ENCODE measurements at places on chromosomes 5 and 9.
A peak's percentile ranks its signal among the peaks of the same experiment; 100 is the strongest.

- DNase-seq = no peak
Measured at GRCh38 chr5:8391911-8392310, 523.0 kb downstream of the MTRR start.

GRCh38 chr5:103450333-103451061 lies 112.1 kb downstream of the NUDT12 start:
- DNase-seq = no peak

- DNase-seq = no peak
Measured at GRCh38 chr5:91038180-91038808, 344.8 kb downstream of the ARRDC3 start.

DNA sequence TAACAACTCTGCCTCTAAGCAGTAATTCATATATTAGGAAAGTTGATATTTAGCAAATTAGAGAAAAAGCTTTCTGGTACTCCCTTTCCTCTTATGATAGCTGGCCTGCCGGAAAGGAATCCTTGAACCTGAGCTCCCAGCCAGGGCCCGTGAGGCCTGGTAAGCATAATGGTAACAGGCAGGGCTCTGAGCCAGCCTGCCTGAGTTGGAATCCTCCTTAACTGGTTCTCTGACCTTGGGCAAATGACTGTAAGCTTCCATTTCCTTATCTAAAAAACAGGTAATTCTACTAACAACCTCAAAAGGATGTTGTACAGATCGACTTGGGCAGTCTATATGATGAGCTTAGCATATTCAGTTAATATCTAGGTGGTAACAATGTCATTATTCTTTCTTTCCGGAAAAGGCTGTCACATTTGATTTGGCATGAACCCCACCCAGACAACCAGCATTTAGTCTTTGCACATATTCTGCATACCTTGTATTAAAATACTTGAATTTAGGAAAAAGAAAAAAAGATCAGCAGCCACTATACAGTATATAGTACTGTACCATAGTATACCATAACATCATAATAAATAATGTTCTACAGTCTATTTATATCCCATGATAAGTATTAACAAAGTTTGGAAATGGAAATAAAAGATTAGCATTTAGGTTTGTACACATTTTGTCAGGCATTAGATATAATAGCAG lies 55.7 kb upstream of the MAP3K1 start:
- DNase-seq = no peak

GRCh38 chr5:174454890-174455289 lies 269.5 kb upstream of the MSX2 start:
- DNase-seq = no peak

DNA sequence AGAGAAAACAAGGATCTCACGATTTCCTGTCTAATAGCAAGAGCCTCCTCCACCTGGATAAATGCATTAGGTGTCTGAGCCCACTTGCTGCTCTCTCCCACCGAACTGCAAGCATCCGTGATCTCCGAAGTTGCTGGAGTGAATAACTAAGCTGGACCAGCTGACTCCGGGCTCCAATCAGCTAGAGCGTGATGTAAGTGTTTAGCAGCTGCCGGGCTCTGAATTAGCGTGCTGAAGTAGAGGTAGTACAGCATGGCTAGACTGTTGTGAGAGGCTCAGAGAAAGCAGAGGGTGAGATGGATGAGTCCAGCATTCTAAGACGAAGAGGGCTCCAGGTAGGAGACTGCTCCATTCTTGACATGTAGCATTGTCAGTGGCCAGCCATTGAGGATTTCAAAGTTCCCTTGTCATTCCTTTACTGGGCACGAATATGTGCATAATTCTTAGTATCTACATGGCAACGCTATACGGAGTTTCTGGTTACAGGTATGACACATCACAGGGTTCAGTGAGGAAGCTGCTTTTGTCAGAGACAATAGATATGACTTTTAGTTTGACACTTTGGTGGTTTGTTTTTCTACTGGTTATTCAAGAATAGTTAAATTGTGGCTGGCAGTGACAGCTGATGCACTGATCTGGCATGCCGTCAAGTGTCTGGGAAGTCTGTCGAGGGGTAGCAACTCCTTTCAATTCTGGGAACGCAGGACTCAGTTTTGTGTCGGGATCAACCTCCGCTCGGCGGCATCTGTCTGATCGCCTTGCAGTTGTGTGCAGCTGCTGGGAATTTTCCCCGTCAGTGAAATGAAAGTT lies 232.6 kb downstream of the MAST4 start:
- DNase-seq = no peak

- no peak for DNase-seq
Measured at GRCh38 chr9:32069169-32069813, 315.2 kb upstream of the ACO1 start.

GRCh38 chr5:130323804-130324454 lies 419.7 kb downstream of the CHSY3 start:
- DNase-seq = peak; percentile 53

DNA sequence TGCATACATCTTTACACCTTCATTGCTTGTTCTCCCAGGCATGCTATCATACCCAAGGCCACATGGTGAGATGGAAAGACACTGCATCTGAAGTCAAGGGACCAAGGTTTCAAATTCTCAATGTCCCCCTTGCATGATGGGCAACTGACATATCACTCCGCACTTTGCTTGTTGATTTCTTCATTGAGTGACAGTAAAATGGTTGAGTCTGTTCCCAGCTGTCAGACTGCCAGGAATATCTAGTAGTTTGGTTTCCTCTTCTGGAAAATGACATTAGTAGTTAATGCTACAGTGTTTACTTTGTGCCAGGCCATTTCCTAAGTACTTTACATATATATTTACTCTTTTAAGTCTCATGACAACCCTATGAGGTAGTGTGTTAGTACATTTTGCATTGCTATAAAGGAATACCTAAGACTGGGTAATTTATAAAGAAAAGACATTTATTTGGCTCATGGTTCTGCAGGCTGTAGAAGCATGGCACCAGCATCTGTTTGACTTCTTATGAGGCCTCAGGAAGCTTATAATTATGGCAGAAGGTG lies 114.4 kb downstream of the PCSK1 start:
- DNase-seq = no peak

DNA sequence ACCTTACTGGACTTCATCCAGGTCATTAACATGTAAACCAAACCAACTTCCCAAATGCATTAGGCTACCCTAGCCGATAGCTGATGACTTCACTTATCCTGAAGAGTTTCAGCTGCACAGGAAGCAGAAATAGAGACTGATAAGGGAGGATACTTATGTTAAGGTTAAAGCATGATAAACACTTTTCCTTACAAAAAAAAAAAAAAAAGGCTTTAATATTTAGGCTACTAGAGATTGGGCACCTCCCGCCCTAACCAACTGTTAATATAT lies 1.6 kb upstream of the MEF2C start:
- no peak for DNase-seq

GRCh38 chr5:129063483-129064113 lies 31.0 kb upstream of the ISOC1 start:
- no peak for DNase-seq

GRCh38 chr9:91736311-91736710 lies 213.7 kb downstream of the ROR2 start:
- no peak for DNase-seq

DNA sequence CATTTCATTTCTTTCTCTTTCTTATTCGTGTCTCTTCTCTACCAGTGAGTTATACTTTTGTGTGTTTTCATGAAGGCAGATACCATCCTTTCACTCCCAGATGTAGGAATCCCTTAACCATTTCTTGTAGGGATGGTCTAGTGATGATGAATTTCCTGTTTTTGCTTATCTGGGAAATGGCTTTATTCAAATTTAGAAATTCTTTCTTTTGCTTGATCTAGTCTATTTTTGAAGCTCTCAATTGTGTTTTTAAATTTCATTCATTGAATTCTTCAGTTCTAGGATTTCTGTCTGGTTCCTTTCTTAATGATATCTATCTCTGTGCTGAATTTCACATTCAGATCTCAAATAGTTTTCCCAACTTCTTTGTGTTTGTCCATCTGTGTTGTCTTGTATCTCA lies 95.9 kb upstream of the TBC1D2 start:
- no peak for DNase-seq

DNA sequence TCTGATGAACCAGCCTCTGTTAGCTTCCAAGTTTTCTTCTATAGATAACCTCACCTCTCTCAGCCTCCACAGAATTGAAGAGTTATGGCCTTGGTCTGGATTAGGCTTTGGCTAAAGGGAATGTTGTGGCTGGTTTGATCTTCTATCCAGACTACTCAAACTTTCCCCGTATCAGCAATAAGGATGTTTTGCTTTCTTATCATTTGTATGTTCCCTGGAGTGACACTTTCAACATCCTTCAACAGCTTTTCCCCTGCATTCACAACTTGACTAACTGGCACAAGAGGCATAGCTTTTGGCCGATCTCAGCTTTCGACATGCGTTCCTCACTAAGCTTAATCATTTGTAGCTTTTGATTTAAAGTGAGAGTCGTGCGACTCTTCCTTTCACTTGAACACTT lies 28.1 kb upstream of the GNE start:
- no peak for DNase-seq

GRCh38 chr9:77488439-77489126 lies 159.5 kb downstream of the GNA14 start:
- no peak for DNase-seq

DNA sequence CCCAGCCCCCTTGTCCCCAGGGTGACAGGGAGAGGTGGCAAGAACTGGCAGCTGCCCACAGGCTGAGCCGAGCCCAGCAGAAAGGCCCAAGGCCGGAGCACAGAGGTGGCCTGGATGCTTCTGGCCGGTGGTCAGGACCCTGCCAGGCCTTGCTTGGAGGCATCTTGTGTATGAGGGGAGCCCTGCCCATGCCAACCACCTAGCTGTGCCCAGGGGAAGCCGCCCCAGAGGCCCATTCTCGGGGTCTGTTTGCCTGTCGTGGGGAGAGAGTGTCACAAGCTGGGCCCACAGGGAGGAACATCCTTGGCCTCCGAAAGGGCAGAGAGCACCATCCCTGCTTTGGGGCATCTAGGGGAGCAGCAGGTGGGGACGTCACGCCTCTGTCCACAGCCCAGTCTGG lies 10.0 kb downstream of the NKD2 start:
- no peak for DNase-seq

DNA sequence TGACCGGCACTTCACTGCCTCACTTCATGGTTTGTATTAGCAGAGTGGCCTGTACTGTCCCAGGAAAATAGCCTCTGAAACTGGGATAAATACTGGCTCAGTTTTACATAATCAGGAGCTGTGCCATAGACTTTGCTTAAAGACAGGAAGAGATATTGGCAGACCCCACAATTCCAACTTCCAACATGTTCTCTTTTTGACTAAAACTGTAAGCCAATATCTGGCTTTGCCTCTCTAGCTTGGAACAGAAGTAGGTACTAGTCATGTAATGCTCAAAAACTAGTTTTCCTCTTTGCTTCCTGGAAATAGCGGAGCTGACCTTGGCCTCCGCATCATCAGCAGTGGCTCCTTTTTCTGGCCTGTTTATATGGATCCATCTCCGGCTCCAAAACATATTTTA lies 276.9 kb downstream of the CDH9 start:
- no peak for DNase-seq

DNA sequence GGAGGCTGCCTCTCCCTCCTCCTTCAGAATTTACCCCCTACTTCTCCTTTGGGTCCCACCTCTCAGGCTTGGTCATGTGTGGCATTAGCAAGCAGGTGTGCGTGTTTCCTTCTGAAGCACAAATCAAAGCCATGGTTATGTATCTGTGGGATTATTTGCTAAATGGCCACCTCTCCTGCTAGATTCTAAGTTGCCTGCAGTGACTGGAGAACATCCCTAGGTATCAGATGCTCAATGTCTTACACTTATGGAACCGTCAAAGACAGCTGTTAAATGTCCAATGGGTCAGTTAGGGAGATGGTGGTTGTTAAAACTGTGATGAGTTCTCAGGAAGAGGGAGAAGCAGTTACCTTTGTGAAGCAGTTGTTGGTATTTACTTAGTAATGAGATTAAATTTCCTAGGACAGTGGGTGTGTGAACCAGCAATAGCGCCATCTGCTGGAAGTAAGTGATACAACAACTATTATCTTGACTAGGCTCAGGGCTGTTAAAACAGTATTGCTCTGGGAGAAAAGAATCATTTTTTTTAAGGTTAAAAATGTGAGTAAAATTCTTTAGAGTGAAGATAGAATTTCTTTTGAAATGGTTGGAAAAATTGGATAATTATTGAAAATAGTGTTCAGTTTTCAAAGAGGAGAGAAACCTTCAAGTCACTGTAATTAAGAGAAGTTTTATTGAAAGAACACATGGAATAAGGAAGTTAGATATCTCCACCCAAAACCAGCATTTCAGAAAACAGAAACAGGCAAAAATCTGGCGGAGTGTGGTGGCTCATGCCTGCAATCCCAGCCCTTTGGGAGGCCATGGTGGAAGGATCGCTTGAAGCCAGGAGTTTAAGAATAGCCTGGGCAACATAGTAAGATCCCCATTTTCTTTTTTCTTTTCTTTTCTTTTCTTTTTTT lies 71.3 kb downstream of the TMC1 start:
- no peak for DNase-seq

- no peak for DNase-seq
Measured at GRCh38 chr5:152061095-152061494, 136.4 kb upstream of the GLRA1 start.

GRCh38 chr5:108876451-108876850 lies 128.8 kb downstream of the FER start:
- DNase-seq = no peak

DNA sequence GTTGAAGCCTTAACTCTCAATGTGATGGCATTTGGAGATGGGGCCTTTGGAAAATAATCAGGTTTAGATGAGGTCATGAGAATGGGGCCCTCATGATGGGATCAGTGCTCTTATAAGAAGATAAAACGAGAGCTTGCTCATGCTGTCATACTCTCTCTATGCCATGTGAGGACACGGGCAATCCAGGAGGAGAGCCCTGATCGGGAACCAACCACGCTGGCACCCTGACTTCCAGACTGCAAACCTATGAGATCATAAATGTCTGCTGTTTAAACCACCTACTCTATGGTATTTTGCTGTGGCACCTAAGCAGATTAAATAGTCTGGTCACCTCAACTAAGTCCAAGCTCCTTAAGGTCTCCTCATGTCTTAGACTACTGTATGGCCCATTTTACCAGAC lies 10.0 kb downstream of the HMGCS1 start:
- no peak for DNase-seq

DNA sequence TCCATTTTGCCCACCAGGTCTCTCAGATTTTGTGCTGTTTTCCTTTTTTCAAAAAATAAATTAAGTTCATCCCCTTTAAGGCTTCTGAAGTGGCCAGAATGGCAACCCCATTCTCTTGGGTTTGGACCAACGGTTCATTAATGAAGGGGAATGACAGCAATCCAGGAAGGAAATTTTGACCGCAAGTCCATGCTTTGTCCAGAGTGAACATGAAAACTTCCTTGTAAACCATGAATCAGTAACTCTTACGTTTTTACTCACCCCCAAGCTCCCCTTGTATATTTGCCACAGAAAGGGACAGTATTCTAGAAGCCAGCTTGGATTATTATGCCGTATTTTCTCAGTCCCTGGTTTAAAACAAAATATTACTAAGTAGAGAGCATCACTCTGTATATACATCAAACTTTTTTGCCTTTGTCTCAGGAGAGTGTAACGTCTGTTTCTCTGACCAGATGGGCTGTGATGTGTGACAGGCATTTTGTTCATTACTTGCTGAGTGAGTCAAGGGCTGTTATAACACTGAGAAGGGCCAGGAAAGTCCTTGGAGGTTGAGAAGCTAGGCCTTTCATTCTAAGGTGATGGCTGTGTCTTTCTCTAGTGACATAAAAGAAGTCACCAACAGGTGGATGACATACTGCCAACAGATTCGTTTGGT lies 148.2 kb downstream of the SMARCA2 start:
- no peak for DNase-seq

Data from SIG-M5 (cell line).